T-helper 1 cell (primary cell): ENCODE measurements at places on chromosomes 7 and 10.

- no peak for DNase-seq
Observed at GRCh38 chr7:31724696-31725095, 37.7 kb downstream of the PPP1R17 start.

- no peak for DNase-seq
Observed at GRCh38 chr10:34049887-34050286, 715.4 kb upstream of the NRP1 start.

- no peak for DNase-seq
Observed at GRCh38 chr10:92493362-92493761, 80.5 kb downstream of the IDE start.

- DNase-seq = no peak
Observed at GRCh38 chr10:83934641-83935338, 204.5 kb upstream of the GHITM start.

DNA sequence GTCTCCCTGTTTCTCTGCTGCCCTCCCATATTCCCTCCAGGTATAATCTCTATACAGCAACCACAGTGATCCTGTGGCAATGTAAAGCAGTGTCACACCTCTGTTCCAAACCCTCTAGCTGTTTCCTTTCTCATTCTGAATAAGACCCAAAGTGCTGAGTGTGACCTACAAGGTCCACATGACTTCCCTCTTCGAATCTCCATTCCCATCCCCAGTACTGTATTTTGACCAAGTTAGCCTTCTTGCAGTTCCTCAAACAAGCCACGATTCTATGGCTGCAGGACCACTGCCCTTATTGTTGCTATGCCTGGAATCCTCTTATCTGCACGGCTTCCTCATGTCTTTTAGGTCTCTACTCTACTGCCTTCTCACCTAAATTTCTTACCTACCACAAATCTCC is 291.9 kb downstream of the DOCK4 start:
- no peak for DNase-seq

DNA sequence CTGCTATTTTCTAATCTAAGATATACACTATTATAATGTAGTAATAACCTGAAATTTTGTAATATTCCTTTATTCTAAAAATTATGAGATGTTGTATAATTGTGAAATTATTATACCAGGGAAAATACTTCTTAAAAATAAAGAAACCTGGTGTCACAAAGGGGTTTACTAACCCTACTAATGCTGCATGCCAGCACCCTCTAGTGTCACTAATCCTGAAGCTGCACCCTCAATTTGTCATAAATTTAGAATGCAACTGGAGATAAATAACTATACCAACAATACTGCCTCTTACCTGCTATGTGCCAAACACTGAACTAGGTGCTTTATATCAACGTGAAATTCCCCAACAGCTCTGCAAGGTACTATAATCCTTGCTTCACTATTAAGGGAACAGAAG is 30.8 kb downstream of the TM9SF3 start:
- DNase-seq = no peak

DNA sequence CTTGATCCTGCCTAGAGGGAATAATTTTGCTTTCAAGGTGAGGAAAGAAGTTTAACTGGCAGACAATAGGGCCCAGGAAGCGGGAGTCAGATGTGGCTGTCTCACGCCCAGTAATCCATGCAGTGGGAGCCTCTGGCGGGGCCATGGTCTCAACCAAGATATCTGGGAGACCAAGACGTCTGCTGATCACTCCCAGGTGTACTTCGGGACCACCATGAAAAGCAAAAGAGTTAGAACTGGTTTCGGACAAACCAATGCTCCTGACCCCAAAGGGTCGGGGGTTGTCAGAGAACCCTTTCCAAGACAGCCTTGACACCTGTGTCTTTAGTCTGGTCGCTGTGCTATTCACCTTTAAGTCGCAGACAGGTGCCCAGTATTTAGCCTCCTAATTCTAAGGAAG is 256.9 kb upstream of the MBL2 start:
- DNase-seq = no peak
